Sigmoid colon (tissue), 7 donors: ENCODE measurements at places on chromosomes 12 and 14. TPM values are rescaled to one million over a fixed set of nuclear protein-coding genes. Genes with fewer than 3 reads are reported as not detected.

ACACB gene
- 116 TPM for total RNA-seq

GRCh38 chr14:74932401-74932901 lies 9.4 kb upstream of the RPS6KL1 start:
- DNase-seq, result no peak
- H3K27ac ChIP-seq, result no peak overlapping the region
- H3K36me3 ChIP-seq, result no peaks in the 10 kb centered on the region
- no peak overlapping the region for H3K4me3 ChIP-seq
- peaks cover 4% of the 10 kb centered on the region for H3K27me3 ChIP-seq

- H3K4me1 ChIP-seq, result peaks cover 7% of the 10 kb centered on the region
- no peak for DNase-seq
- H3K36me3 ChIP-seq, result no peaks in the 10 kb centered on the region
- no peak overlapping the region for H3K4me3 ChIP-seq
- no peaks in the 10 kb centered on the region for H3K27me3 ChIP-seq
- H3K27ac ChIP-seq, result no peak overlapping the region
Observed at GRCh38 chr14:50031602-50032313, 84.6 kb downstream of the VCPKMT start.

CD163L1 gene
- 0.66 TPM for total RNA-seq

DNA sequence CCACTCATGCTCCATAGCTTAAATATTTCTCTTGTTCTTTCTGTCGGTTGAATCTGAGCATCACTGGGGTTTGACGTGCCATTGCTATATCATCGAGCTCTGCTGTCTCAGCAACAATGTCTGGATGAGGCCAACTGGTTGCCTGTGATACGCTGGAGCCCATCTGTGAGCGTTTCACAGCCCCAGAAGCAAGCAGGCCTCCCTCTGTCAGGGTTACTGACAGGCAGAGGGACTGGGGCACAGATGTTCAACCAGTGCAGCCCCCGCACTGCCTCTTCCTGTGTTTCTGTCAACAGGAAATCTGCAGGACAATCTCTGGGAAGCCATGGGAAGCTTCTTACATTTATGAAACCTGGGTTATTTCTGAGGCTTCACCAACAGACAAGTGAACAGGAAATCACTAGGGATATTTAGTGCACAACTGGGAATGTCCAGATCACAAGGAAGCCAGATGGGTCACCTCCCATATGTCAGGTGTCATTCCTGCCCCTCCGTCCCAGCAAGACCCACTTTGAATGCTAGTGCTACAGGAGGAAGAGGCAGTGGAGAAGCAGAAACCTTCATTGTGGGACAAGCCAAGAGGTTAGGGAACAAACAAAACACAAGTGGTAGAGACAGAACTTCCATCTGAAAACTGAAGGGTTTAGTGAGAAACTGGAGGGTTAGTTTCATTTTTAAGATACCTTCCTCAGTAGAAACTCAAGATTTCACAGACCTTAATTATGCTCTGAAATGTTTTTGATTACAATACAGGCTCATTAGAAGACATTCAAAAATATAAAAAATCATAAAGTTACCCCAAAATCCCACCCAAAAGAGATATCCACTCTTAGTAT lies 24.1 kb downstream of the DMAC2L start:
- peaks cover 5% of the 10 kb centered on the region for H3K36me3 ChIP-seq
- no peaks in the 10 kb centered on the region for H3K4me1 ChIP-seq
- no peak for DNase-seq
- H3K27ac ChIP-seq, result peak overlapping the region; percentile 76
- no peaks in the 10 kb centered on the region for H3K27me3 ChIP-seq
- H3K4me3 ChIP-seq, result no peak overlapping the region

CIT gene
- total RNA-seq, result 5.4 TPM

C3AR1 gene
- total RNA-seq, result 10.0 TPM

DNA sequence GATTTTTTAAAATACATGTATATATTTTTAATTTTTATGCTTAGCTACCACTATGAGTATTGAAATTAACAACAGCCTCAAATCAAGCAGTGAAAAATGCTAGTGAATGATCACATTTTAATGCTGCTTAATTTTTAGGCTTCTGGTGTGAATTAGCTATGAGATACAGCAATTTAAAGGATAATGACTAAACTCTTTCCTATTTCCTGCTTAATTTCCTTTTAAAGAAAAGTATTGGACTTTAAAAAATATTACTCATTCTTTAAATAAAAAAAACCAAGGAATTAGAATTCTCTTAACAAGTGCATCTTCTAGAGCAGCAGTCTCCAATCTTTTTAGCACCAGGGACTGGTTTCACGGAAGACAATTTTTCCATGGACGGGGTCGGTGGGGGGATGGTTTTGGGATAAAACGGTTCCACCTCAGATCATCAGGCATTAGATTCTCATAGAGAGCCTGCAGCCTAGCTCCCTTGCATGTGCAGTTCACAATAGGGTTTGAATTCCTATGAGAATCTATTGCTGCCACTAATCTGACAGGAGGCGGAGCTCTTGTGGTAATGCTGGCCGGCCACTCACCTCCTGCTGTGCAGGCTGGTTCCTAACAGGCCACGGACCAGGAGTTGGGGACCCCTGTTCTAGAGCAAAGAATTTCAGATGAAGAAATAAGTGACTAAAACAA lies 18.6 kb upstream of the NTN4 start:
- H3K4me3 ChIP-seq, result no peak overlapping the region
- H3K36me3 ChIP-seq, result no peaks in the 10 kb centered on the region
- peaks cover 2% of the 10 kb centered on the region for H3K4me1 ChIP-seq
- H3K27ac ChIP-seq, result no peak overlapping the region
- DNase-seq, result no peak

DNA sequence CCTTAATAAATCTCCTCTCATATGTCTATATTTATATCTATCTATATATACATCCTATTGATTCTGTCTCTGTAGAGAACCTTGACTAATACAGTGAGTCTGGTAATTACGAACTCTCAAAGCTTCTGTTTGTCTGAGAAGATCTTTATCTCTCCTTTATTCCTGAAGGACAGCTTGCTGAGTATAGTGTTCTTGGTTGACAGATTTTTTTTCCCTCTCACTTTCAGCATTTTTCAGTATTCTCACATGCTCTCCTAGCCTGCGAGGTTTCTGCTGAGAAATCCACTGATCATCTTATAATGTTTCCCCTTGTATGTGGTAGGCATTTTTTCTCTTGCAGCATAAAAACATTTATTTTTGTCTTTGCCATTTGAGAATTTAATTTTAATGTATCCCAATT lies 67.1 kb downstream of the GPHN start:
- H3K4me1 ChIP-seq, result no peaks in the 10 kb centered on the region
- no peak overlapping the region for H3K4me3 ChIP-seq
- H3K36me3 ChIP-seq, result no peaks in the 10 kb centered on the region
- H3K27me3 ChIP-seq, result no peaks in the 10 kb centered on the region

GAS2L3 gene
- total RNA-seq, result 1.7 TPM

SIX4 gene
- 2.1 TPM for total RNA-seq

DNA sequence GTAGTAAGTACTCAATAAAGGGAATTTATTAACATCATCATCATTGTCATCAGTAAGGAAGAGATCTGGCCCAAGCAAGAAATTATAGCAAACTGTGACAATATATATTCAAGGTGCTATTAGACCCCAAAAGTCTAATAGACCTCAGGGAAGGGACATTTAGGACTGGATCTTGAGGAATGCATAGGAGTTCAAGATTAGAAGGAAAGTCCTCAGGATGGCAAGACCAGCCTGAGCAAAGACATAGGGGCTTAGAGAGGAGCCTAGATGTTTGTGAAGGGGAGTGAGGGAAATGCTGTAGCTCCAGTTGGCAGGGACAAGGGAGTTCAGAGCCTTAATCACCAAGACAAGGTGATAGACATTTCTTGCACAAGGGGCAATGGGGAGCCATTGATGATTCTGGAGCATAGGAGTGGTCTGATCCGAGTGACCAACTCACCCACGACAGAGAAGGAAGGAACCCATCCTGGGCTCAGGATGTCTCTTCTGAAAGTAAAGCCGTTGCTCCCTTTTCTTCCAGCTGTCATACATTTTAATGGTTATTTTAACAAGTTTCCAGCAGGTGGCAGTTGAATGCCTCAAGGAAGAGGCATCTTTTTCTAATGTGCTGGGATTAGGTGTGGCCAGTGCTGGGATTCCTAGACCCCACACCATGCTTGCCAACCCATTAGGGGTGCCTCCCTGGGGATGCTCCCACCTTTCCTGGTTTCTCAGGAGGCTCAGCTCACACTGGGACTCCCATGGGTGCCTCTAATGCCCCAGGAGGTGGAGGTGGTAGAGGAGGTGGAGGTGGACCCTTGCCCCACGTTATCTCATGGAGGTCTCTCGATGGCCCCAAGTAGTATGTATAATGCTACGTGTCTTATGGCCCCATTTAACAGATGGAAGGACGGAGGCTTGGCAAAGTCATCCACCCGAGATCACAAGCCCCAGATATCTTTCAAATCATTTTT lies 37.8 kb downstream of the PHETA1 start:
- H3K27me3 ChIP-seq, result peaks cover 13% of the 10 kb centered on the region
- no peaks in the 10 kb centered on the region for H3K4me1 ChIP-seq
- DNase-seq, result no peak
- H3K4me3 ChIP-seq, result no peak overlapping the region

- no peak overlapping the region for H3K27ac ChIP-seq
- no peaks in the 10 kb centered on the region for H3K4me1 ChIP-seq
- no peak for DNase-seq
- no peaks in the 10 kb centered on the region for H3K36me3 ChIP-seq
- H3K4me3 ChIP-seq, result no peak overlapping the region
Observed at GRCh38 chr12:72209086-72209485, 63.1 kb upstream of the TRHDE start.

CEBPE gene
- total RNA-seq, result not detected

LHX5 gene
- not detected for total RNA-seq

GRCh38 chr14:64296561-64296960 lies 2.4 kb upstream of the ESR2 start:
- H3K27me3 ChIP-seq, result peaks cover 42% of the 10 kb centered on the region
- DNase-seq, result no peak
- H3K36me3 ChIP-seq, result no peaks in the 10 kb centered on the region
- H3K4me1 ChIP-seq, result peaks cover 16% of the 10 kb centered on the region

GRCh38 chr14:105398726-105399465 lies 558 bp downstream of the TEX22 start:
- no peaks in the 10 kb centered on the region for H3K36me3 ChIP-seq
- no peaks in the 10 kb centered on the region for H3K27me3 ChIP-seq
- H3K27ac ChIP-seq, result peak overlapping the region; percentile 80
- peaks cover 19% of the 10 kb centered on the region for H3K4me1 ChIP-seq

GRCh38 chr12:112498580-112498979 lies 79.8 kb downstream of the PTPN11 start:
- H3K27ac ChIP-seq, result no peak overlapping the region
- no peak for DNase-seq
- peaks cover 21% of the 10 kb centered on the region for H3K36me3 ChIP-seq
- no peaks in the 10 kb centered on the region for H3K27me3 ChIP-seq

LRRIQ1 gene
- 0.33 TPM for total RNA-seq

DNA sequence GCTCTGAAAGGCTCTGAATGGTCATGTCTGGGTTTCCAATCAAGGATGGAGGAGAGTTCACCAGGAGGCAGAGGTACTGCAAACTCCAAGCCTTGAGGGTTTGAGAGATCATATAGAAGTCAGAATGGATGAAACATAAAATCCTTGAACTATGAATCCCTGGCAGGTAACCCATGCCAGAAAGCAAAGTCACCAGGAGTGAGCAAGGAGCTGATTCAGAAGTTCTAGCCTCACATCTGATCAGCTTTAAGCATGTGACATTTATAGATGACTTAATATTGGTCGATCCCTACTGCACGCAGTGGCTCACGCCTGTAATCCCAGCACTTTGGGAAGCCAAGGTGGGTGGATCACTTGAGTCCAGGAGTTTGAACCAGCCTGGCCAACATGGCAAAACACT lies 126.1 kb upstream of the MED13L start:
- H3K27ac ChIP-seq, result no peak overlapping the region
- no peaks in the 10 kb centered on the region for H3K4me1 ChIP-seq
- H3K27me3 ChIP-seq, result no peaks in the 10 kb centered on the region
- H3K36me3 ChIP-seq, result no peaks in the 10 kb centered on the region

GRCh38 chr14:67575684-67576083 lies 24.4 kb downstream of the PIGH start:
- H3K4me1 ChIP-seq, result no peaks in the 10 kb centered on the region
- DNase-seq, result peak; percentile 41
- no peak overlapping the region for H3K27ac ChIP-seq
- H3K36me3 ChIP-seq, result peaks cover 8% of the 10 kb centered on the region
- H3K27me3 ChIP-seq, result no peaks in the 10 kb centered on the region
- no peak overlapping the region for H3K4me3 ChIP-seq

- H3K27ac ChIP-seq, result no peak overlapping the region
- H3K27me3 ChIP-seq, result no peaks in the 10 kb centered on the region
- H3K36me3 ChIP-seq, result no peaks in the 10 kb centered on the region
- DNase-seq, result peak; percentile 81
- no peak overlapping the region for H3K4me3 ChIP-seq
Observed at GRCh38 chr12:106645074-106645421, 62.2 kb downstream of the RFX4 start.

CKAP4 gene
- 27.4 TPM for total RNA-seq

DNA sequence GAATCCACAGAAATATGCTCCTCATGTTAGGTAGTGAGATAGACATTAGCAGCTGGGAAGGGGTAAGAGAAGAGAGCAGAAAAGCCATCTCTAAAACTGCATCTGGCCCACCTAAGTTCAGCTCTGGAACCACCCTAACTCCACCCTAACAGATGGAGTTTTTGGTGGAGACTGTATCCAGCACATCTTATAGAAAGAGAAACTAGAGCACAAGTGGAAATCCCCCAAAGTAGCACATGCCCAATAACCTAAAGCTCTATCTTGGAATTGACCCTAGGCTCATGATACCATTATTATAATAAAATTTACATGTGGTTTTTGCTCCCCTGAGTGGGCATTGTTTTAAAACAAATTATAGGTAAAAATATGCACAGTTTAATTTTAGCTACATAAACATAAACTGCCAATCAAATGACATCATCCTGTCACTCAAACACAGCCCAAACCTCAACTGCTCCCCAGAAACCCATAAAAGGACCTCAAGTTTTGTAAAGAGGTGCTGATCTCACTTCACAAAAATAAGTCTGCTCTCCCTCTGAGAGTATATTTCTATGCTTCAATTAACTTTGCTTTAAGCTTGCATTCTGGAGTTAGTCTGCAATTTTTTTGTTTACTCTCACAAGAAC lies 206.4 kb downstream of the PIK3C2G start:
- no peaks in the 10 kb centered on the region for H3K4me1 ChIP-seq
- no peak for DNase-seq
- no peaks in the 10 kb centered on the region for H3K36me3 ChIP-seq
- no peak overlapping the region for H3K27ac ChIP-seq
- H3K4me3 ChIP-seq, result no peak overlapping the region

- H3K4me3 ChIP-seq, result no peak overlapping the region
- no peak for DNase-seq
- H3K27ac ChIP-seq, result no peak overlapping the region
Observed at GRCh38 chr12:104340925-104341611, 37.5 kb downstream of the EID3 start.

TGM1 gene
- 0.33 TPM for total RNA-seq

FKBP4 gene
- 24.9 TPM for total RNA-seq
